ENCODE measurements at places on chromosomes 2 and 18.

DNA sequence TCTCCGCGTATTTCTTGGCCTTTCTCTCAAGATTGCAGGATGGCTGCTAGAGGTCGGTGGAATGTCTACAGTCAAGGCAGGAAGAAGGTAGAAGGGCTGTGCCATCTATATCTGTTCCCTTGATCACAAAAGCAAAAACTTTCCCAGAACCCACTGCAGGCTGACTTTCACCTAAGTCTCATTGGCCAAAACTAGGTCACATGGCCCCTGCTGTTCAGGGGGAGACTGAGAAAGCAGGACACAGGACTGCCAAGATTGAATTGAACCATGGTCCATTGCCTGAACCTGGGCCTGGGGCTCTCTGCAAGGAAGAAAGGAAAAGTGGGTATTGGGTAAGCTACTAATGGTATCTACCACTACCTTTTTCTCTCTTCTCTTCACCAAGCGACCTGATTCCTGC is 9.7 kb upstream of the GRP start:
- no peak for DNase-seq

GRCh38 chr18:32576296-32576916 is 105.7 kb upstream of the GAREM1 start:
- peak; percentile 30 for DNase-seq

- no peak for DNase-seq
Measured at GRCh38 chr2:138877421-138877820, 97.2 kb upstream of the NXPH2 start.

- DNase-seq = peak; percentile 56
Measured at GRCh38 chr2:7026742-7027141, 109.5 kb downstream of the RNF144A start.

GRCh38 chr2:85933753-85934594 is 45.2 kb upstream of the ST3GAL5 start:
- DNase-seq = peak; percentile 57

GRCh38 chr2:86035883-86036668 is 69.6 kb downstream of the POLR1A start:
- DNase-seq = peak; percentile 63

DNA sequence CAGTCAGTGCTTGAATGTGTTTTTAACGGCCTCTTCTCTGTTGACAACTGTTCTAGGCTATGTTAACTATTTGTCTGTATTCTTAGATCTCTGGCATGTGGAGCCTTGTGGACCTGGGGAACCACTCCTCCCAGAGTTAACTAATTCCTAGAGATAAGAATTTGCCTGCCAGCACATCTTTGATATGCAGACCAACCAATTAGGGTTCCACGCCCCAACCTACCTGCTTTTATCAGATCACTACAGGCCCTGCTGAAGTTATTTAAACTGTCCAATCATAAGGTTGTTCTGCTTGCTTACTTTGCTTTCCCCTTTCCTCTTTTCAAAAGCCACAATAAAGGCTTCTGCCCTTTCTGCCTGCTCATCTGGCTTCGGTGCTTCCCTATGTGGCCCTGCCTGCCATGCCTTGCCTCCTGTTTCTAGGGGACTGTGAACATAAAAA is 8.5 kb upstream of the CYBRD1 start:
- DNase-seq = no peak

DNA sequence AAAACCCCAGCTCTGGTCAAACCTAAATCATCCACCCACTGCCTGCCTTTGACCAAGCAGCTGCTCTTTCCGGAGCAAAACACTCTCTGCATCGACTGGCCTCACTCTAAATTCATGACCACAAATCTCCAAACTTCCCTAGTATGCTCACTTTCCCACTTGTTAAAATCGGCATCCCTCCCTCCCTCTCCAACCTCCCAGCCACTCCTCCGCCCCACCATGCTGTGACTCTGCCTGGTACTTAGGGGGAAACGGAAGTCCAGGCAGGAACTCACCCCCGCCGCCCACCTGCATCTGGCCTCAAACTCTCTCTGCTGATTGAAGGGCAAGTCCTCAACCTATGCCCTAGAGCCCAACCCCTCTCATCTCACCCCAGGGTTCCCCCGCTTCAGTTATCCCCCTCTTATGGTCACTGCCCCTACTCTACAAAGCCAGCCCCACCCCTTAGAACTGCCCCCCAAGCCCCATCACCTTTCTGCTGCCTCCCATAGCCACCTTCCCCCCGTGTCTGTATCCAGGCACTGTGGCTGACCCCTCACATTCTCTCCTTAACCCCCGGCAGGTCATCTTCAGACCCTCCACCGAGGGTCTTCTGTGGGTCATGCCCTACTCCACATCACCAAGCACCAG is 3.8 kb upstream of the ADRA2B start:
- no peak for DNase-seq

- DNase-seq = no peak
Measured at GRCh38 chr18:36284268-36284667, 13.2 kb upstream of the FHOD3 start.

DNA sequence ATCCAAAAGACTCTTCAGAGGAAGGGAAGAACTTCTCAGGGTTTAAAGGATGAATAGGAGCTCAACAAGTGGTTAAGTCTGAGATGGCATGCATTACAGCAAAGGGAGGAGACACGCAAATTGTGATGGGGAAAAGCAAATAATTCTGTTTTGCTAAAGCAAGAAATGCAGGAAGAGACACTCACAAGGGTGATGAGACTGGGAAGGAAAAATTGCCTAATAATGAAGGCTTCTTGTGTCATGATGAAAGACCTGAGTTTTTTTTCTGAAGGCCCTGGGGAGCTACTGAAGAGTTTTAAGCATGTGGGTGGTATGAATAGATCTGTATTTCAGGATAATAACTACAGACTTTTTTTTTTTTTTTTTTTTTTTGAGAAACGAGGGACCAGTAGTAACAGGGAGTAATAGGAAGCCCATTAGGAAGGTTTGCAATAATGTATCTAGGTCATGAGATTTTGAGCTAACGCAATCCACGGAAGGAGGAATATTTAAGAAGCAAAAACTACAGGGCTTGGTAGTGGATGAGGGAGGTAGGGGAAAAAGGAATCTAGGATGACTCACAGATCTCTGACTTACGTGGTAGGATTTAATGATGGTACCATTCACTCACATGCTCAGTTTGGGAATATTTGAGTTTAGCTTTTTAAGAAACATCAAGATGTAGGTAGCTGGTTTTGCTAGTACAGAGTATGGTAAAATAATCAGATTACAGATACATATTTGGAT is 16.0 kb upstream of the SERPINB3 start:
- no peak for DNase-seq

GRCh38 chr2:24105816-24106215 is 17.3 kb downstream of the PFN4 start:
- DNase-seq = no peak

Measured in kidney capillary endothelial cell (primary cell).